Stimulated activated CD4-positive, alpha-beta T cell treated with anti-CD3 and anti-CD28 coated beads, Interleukin-15, amount 100 ng/mL, for 24 hours (primary cell): ENCODE measurements at places on chromosomes 2 and 18.

- DNase-seq: no peak
Observed at GRCh38 chr2:240959214-240959940, 39.0 kb upstream of the SNED1 start.

- DNase-seq: peak; percentile 53
Observed at GRCh38 chr18:62717169-62717924, 2.0 kb downstream of the PHLPP1 start.

- no peak for DNase-seq
Observed at GRCh38 chr18:41999751-42000150, 44.7 kb downstream of the PIK3C3 start.

- DNase-seq: no peak
Observed at GRCh38 chr18:45320724-45321123, 294.6 kb upstream of the SLC14A2 start.

DNA sequence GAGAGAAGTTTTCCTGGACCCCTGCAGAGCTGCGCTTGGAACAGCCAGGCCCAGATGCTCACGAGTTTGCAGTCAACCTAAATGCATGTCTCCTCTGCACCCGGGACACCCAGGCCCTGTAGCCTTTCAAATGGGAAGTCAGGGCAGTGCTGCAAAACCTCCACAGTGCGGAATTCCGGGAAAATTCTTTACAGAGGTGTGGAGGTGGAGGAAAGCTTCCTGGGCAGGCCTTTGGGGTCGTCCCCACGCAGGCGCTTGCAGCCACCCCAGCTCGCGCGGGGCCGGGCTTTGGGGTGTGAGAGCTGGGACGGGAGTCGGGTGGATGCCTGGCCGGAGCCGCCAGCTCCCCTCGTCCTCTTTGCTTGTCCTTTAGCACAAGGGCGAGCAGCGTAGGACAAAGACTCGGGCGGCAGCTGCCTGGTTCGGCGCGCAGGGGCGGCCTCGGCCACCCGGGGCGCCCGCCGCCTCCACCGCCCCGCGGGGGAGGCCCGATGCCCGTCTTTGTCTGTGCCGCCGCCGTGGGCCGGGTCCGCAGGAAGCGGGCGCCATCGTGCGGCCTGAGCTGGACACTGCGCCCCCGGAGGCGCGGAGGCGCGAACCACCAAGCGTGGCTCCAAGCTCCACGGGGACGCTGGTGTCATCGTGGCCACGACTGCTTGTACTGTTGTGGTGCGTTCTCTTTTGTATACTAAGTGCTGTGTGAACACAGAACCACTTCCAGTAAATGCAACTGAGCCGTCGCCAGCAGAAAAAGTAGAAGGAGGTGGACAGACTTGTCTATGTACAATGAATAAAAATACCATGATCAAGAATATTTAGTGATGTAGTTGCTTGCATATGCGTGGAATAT lies 28.2 kb upstream of the BCL11A start:
- DNase-seq: peak; percentile 77

DNA sequence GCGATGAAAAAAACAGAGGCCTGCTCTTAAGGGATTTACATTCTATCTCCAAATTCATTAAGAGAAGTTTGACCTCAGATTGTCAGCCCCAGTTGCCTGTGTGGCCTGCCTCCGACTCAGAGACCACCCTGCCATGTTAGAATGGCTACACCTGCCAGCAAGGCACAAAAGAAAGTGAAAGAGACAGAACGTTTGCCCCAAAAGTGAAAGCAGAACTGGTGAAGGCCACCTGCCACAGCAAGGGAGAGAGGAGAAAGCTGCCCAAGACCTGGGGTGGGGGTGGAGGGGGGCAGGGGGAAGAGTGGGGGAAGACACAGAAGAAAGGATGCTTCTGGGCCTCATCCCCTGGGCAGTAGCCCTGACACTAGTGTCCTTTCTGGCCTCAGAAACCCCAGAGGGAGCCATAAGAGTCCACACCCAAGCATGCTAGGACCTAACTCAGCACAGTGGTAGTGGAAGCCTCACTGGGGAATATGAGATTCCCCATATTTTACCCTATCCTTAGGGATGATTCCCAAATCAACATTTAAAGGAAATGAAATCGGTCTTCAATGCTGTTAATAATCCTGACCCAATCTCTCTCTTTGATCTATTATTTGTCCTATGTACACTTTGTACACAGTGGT lies 389.7 kb downstream of the TXNL1 start:
- no peak for DNase-seq

DNA sequence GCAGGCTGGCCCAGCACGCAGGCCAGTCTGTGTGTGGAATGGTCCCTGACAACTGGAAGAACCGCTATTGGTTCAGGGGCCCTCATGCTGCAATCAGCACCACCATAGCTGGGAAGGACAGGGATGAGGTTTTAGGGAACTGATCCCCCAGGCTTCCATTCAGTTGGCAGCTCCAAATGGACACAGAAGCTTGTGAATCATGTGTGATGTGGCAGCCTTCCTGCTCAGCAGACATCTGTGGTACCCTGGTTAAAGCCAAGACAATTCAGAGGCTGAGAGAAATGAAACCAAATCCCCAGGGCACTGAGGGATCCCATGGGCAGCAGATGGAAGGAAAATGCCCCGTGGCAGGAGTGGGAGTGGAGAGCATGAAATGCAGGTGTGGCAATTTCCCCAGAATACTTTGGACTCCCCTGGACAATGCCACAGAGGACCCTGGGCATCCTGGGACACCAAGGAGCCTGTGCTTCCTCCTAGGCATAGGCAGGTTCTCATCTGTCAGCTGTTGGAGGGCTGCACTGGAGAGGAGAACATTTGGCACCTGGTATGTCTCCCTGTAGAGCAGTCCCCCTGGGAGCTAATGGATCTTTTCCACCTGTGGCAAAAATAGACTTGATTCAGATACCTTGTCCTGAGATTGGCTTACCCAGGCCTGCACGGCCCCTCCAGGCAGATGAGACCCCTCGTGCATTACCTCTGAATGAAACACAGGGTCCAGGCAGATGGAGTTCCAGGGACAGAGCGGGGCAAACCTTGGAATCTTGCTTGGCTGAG lies 162.2 kb upstream of the BCL2L11 start:
- DNase-seq: no peak

GRCh38 chr2:202681688-202682205 lies 47.0 kb downstream of the FAM117B start:
- DNase-seq: no peak

DNA sequence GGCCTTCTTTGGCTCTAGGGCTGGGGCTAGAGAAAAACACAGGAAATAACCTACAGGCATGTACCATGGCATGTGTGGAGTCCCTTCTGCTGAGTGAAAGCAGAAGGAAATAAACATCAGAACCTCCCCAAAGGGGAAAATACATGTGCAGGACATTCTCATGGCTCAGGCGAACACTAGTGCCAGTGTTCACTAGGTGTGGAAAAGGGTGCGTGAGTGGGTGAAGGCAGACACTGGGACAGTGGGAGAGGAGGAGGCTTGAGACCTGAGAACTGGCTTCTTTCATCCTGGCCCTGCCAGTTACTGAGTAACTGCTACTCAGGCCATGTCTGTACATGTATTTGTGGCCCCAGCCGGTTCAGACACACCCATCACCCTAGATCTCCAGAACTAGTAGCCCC lies 268.2 kb downstream of the PRKCE start:
- DNase-seq: no peak

GRCh38 chr2:223764796-223765195 lies 72.6 kb downstream of the AP1S3 start:
- no peak for DNase-seq

DNA sequence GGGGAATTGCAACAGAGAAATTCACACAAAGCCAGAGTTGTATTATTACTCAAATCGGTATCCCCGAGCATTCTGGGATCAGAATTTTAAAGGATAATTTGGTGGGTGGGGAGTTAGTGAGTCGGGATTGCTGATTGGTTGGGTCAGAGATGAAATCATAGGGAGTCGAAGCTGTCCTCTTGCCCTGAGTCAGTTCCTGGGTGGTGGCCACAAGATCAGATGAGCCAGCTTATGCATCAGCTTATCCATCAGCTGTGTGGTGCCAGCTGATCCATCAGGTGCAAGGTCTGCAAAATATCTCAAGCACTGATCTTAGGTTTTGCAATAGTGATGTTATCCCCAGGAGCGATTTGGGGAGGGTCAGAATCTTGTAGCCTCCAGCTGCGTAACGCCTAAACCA lies 34.3 kb upstream of the ITM2C start:
- no peak for DNase-seq

GRCh38 chr2:231666171-231667095 lies 41.9 kb upstream of the PTMA start:
- no peak for DNase-seq

- no peak for DNase-seq
Observed at GRCh38 chr2:44087714-44088092, 81.0 kb upstream of the PPM1B start.
